Lung (tissue), 17 donors: ENCODE measurements at places on chromosomes 13 and 19.

- H3K27me3 ChIP-seq: no peaks in the 10 kb centered on the region
- DNase-seq: no peak
- no peak overlapping the region for H3K4me3 ChIP-seq
- no peaks in the 10 kb centered on the region for H3K36me3 ChIP-seq
Observed at GRCh38 chr13:30477346-30478195, 11.8 kb upstream of the HMGB1 start.

DNA sequence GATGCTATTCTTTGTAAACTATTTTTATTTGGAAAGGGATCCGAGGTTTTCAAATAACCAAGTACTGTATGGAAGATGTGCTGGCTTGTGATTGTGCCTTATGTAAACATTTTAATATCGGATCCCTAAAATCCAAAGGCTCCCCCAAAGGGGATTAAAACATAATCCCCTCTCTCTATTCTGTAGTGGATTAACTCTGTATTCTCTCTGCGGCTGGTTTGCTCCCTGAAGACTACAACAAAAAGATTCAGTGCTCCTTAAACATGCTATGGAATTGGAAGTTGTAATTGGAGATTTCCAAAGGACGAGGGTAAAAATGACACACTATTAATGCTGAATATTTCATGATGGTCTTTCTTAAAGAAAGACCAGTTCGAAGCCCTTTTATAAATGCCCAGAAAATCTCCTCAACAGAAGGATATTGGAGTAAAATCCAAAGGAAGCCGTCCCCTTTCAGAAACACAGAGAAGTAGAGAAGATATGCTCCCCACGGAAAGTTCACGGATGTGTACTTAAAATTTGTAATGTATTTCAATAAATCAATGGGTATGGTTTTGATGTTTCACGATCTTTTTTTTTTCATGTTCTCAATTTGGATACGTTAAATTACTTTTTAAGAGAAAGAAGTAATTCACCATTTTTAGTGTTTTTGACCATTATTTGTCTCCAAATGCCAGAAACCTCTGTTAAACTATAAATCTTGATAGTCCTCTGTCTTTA lies 6.5 kb downstream of the MAB21L1 start:
- H3K27me3 ChIP-seq: peaks cover 68% of the 10 kb centered on the region
- DNase-seq: peak; percentile 34
- no peaks in the 10 kb centered on the region for H3K36me3 ChIP-seq
- H3K4me1 ChIP-seq: no peaks in the 10 kb centered on the region

DNA sequence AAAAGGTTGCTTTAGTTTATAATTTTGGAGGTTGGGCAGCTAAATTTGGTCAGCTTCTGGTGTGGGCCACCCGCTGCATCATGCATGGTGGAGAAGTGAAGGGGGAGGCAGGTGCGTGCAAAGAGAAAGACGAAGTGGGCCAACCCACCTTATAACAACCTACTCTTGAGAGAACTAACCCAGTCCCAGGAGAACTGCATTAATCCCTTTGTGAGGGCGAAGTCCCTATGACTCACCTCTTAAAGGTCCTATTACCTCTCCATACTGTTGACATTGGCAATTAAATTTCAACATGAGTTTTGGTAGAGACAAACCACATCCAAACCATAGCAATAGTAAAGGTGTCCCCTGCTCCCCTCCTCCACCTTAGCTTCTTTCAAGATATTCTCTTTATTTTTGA lies 7.7 kb upstream of the FGF9 start:
- no peak for DNase-seq
- H3K4me3 ChIP-seq: no peak overlapping the region
- no peaks in the 10 kb centered on the region for H3K36me3 ChIP-seq
- no peaks in the 10 kb centered on the region for H3K4me1 ChIP-seq
- H3K27me3 ChIP-seq: no peaks in the 10 kb centered on the region

DNA sequence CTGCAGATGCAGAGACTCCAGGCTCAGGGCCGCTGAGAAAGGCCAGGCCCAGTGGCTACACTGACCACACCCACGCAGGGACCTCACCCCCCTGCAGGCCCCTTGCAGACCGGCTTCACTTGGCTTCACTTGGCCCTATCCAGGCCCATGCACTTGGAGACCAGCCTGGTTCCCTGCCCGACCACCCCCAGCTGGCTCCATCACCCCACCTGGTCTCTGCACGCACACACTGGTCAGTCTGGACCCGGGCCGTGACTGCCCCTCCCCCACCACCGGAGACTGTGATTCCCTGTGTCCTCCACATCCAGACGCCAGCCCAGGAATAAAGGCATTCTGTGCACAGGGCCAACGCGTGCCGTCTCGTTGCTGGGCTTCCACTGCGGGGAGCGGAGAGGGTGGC lies 4.9 kb upstream of the EBI3 start:
- H3K4me3 ChIP-seq: no peak overlapping the region
- H3K27ac ChIP-seq: no peak overlapping the region
- H3K36me3 ChIP-seq: no peaks in the 10 kb centered on the region

DNA sequence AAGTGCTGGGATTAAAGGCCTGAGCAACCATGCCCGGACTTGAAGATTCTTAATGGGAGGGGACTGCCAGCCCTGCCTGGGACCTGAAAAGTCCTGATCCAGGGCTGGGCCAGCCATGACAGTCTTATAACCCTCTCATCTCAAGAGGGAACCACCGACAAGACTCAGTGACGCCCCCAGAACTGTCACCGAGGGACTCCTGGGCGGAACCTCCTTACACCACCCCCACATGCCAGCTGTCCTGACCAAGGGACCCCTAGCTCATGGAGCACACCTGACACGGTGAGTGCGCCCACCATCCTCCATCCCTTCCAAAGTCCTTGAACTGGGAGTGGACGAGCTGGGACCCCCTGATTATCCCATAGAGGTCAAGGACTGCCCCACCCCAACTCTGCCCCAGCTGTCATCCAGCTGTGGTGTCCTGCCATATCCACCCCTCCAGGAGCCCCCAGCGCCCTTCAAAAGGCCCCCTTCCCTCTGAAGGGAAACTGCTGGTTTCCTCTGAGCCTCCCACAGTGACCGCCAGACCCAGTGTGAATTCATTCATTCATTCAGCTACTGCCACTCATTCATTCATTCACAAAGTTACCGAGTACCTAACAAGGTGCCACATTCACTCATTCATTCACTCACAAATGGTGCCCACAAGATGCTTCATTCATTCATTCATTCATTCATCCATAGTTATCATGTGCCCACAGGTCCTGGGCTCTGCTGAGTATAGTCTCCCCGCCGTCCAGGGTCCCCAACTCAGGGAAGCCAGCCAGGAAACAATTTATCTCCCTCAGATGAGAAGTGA lies 3.7 kb downstream of the NDUFA11 start:
- H3K36me3 ChIP-seq: peaks cover 3% of the 10 kb centered on the region
- DNase-seq: no peak
- H3K27ac ChIP-seq: no peak overlapping the region

DNA sequence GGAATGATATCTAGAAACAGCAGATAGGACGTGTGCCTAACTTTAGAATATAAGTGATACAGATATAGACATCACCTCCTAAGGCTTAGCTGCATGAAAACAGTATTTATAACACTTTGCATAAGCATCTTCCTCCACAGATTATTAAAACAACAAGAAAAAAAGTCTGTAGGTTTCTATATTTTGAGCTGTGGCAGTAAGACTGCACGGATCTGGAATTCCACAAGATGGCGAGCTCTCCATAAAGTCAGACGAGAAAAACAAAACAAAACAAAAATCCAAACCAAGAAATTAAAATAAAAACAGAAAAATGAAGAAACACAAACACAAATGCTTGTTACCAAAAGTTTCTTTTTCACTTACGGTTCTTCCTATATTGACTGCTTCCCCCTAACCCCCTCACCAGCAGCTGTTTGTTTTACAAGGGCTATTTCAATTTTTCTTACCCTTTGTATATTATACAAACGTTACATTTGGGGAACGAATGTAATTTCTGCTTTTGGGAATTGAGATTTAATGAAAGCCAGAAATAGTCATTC lies 285.8 kb downstream of the MYO16 start:
- no peak overlapping the region for H3K4me3 ChIP-seq
- H3K27ac ChIP-seq: no peak overlapping the region
- no peaks in the 10 kb centered on the region for H3K36me3 ChIP-seq
- H3K4me1 ChIP-seq: peaks cover 9% of the 10 kb centered on the region

- H3K27me3 ChIP-seq: no peaks in the 10 kb centered on the region
- no peak overlapping the region for H3K4me3 ChIP-seq
- H3K36me3 ChIP-seq: no peaks in the 10 kb centered on the region
- H3K27ac ChIP-seq: no peak overlapping the region
- no peak for DNase-seq
Observed at GRCh38 chr13:49776871-49777270, 15.6 kb downstream of the KPNA3 start.

DNA sequence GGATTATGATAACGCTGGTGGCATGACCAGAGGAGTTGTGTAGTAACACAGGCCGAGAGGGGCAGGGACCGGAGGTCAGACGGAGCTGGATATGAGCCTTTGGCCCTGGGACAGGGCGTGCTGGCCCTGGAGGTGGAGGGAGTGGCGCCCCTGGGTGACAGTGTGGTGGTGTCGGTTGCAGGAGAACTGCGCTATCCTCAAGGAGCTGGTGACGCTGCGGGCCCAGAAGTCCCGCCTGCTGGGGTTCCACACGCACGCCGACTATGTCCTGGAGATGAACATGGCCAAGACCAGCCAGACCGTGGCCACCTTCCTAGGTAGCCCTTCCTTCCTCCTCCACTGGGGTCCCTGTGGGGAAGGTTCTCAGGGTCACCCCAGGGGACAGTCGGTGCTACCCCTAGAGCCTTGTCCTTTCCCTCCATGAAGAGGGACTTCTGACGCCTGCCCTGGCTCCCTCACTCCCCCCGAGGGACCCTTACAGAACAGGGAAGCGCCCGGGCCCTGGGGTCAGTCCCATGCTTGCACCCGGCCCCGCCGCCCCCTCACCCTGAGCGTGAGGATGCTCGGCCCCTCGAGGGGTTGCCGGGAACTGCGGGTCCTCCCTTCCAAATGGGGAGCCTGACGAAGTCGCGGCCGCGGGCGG lies 12.8 kb upstream of the ZNF554 start:
- no peaks in the 10 kb centered on the region for H3K27me3 ChIP-seq
- H3K27ac ChIP-seq: no peak overlapping the region
- H3K36me3 ChIP-seq: peaks cover 63% of the 10 kb centered on the region
- no peaks in the 10 kb centered on the region for H3K4me1 ChIP-seq
- no peak for DNase-seq

- DNase-seq: no peak
- H3K4me3 ChIP-seq: no peak overlapping the region
- H3K27me3 ChIP-seq: no peaks in the 10 kb centered on the region
- H3K27ac ChIP-seq: no peak overlapping the region
- H3K36me3 ChIP-seq: peaks cover 3% of the 10 kb centered on the region
- no peaks in the 10 kb centered on the region for H3K4me1 ChIP-seq
Observed at GRCh38 chr13:77230560-77230959, 96.3 kb downstream of the MYCBP2 start.

DNA sequence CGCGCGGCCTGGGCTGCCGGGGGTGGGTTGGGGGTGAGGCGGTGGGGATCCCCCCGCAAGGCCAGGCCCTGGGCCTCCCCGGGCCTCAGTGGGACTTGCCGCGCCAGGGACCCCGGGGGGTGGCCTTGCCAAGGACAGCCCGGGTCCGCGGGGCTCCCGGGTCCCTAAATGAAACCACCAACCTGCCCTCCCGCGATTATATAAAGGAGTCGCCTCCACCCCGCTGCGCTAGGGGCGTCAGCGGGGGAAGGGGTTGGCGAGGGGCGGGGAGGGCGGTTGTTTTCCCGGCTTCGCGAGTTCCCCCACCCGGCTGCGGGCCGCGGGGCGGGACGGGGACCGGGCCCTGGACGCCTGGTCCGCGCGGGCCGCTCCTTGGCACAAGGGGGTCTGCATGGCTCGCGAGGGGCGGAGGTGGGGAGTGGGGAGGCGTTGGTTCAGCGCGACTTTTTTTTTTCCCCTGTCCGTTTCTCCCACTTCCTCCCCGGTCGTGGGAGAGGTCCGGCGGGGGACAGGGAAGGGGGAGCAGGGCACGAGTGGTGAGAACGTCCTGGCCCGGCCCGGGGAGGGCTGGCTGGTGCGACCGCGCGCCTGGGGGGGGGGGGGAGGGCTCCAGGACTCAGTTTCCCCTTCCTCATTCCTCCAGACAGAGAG lies 822 bp upstream of the ZBTB7A start:
- H3K27me3 ChIP-seq: no peaks in the 10 kb centered on the region
- DNase-seq: peak; percentile 45
- H3K27ac ChIP-seq: peak overlapping the region; percentile 89
- no peaks in the 10 kb centered on the region for H3K36me3 ChIP-seq
- no peaks in the 10 kb centered on the region for H3K4me1 ChIP-seq
- peak overlapping the region; percentile 58 for H3K4me3 ChIP-seq

DNA sequence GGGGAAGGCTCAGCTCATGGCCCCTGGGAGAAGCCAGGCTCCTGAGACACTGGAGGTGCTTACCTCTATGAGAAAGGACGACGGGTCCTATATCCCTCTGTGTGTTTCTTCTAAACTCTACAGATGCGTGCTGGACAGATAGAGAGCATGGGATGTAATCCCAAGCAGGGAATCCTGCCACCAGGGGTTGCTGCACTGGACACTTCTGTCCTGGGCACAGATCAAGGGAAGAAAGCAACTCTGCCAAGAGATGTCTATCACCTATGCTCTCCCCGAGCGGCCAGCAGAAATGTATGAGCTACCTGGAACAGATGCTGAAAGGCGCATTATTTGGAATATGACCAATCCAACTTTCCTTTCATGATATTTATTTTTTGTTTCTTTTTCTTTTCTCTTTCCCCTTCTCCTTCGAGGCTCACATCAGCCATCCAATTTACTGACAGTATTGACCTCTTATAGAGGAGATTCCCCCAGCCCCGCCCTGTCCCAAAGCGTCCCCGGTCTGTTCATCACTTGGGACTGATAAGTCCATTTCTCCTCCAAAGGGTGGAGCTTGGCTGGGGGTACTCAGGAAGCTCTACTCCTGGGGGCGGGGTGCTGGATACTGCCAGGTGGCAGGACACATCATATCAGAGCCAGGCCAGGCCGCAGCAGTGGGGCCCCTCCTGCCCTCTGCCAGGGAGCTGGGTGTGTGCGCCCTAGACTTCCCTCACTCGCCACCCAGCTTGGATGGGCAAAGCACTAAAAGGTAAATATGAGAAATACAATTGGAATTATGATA lies 34.2 kb downstream of the TSHZ3 start:
- no peaks in the 10 kb centered on the region for H3K4me1 ChIP-seq
- H3K27me3 ChIP-seq: no peaks in the 10 kb centered on the region
- H3K36me3 ChIP-seq: peaks cover 12% of the 10 kb centered on the region
- no peak overlapping the region for H3K27ac ChIP-seq
- H3K4me3 ChIP-seq: no peak overlapping the region

DNA sequence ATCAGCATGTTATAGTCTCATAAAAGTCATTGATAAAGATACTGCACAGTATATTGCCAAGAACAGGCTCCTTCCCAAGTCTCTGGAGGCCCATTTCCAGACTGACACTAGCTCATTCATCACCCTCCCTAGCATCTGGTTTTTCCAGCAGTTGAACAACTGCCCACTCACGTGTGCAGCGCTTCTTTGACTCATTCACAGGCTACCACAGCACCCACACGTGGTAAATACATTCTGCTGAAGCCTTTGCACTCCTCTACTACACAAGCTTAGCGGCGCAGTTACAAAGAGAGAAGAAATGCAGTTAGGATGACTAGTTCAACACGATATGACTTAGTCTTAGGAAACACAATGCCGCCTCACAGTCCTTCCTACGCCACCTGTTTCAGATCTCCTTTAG lies 87.7 kb downstream of the DOCK9 start:
- H3K27ac ChIP-seq: no peak overlapping the region
- peaks cover 20% of the 10 kb centered on the region for H3K4me1 ChIP-seq
- peaks cover 22% of the 10 kb centered on the region for H3K36me3 ChIP-seq
- DNase-seq: no peak
- H3K4me3 ChIP-seq: no peak overlapping the region
